ENCODE measurements at places on chromosomes 11 and 22. TPM values are rescaled to one million over a fixed set of nuclear protein-coding genes. Genes with fewer than 3 reads are reported as not detected.

DNA sequence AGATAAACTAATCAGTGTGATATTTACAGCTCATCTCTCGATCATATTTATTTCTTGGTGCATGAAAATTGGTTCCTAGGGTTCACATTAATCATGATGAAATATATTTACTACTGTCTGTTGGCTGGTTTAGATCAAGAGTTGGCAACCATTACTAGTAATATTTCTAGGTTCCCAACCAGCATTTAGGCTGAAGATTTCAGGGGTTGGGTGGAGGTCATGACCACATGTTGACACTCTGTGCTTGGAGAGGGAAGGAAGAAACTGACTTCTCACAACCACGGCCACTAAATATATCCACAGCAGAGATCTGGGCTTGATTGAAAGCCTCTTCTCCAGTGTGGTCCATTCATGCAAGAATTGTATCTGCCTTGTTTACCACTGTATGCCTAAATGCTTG lies 87.9 kb downstream of the ALX4 start:
- DNase-seq: no peak

Gene PRDM10
- total RNA-seq: 10.8 TPM

DNA sequence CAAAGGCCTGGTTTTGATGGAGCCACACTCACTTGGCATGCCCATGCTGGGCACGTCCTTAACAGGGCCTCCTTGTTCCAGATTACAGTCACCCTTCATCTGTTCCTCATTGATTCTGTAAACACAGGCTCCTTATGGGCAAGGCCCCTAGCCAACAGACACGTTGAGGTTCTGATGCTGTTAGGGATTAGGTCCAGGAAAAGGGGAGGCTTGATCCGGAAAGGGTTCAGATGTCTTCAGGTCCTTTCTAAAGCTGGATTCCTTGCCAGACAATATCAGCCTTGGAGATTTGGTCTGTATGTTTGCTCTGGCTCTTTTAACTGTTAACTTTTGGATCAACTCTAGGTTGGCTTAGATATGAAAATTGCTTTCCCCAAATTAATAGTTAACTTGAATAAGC lies 46.9 kb upstream of the PRSS23 start:
- no peak for DNase-seq

- peak; percentile 25 for DNase-seq
These were observed 25.8 kb upstream of the FXYD6 start for GRCh38 chr11:117902001-117902845.

Gene HDAC10
- 22.9 TPM for total RNA-seq

- DNase-seq: no peak
These were observed 82.5 kb upstream of the PICALM start for GRCh38 chr11:86151174-86152005.

Gene AQP11
- total RNA-seq: 1.8 TPM

GRCh38 chr11:12110201-12110713 lies at the start of gene MICAL2:
Gene MICAL2, plus strand, starts transcription at chr11:12110590. Its CDS starts 51,566 bp downstream, at chr11:12162156.
- peak; percentile 79 for DNase-seq

Gene UCP3
- 1.6 TPM for total RNA-seq

Gene SF1
- total RNA-seq: 277 TPM

DNA sequence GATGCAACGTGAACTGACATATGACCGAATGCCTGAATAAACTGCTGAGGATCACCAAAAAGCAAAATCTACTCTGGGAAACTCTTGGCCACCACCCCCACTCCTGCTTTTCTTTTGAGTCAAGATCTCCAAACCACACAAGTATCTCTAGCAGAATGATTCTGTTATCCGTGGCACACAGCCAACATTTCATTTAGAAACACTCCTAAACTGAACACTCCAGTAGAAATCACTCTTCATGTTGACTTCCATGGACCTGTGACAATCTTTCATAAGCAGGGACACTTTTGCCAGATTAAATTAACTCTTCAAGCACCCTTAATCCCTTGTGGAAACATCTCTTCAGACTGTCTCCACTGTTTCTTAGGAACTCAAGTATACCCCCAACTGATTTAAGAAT lies 44.4 kb downstream of the VSIG10L2 start:
- no peak for DNase-seq

Gene CHCHD10
- total RNA-seq: 21.4 TPM

- no peak for DNase-seq
These were observed 185.5 kb downstream of the CTTN start for GRCh38 chr11:70583781-70584218.

GRCh38 chr22:41021613-41022454 lies 70.6 kb upstream of the EP300 start:
- peak; percentile 79 for DNase-seq

Gene OR4P4
- not detected for total RNA-seq

- DNase-seq: no peak
These were observed 138.8 kb upstream of the SOX6 start for GRCh38 chr11:16494918-16495691.

- DNase-seq: no peak
These were observed 46.5 kb upstream of the SOX6 start for GRCh38 chr11:16402654-16403447.

GRCh38 chr11:111528557-111528956 lies 12.0 kb upstream of the LAYN start:
- DNase-seq: no peak

DNA sequence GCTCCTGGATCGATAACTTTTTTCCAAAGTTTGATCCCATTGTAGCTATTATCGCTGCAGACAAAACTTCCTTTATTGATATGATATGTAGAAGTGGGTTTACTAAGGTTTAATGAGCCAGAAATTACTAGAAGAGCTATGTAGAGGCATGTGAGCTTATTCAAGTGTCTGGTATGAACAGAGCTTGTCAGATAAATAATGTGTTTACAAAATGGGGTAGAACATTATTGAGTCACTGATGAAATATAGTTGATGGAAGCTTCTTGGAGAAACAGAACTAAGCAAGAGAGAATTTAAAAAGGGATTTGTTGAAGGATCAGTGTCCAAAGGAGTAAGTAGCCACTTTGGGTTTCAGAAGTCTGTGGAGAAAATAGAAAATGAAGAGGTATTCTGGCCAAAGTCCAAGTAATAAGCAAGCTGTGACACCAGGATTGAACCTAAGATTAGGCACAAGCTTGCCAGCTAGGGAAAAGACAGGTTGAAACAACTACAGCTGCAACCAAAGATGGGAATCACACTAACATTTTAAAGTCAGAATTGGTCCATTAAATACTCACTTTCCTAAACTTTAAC lies 104.3 kb downstream of the MAML2 start:
- no peak for DNase-seq

DNA sequence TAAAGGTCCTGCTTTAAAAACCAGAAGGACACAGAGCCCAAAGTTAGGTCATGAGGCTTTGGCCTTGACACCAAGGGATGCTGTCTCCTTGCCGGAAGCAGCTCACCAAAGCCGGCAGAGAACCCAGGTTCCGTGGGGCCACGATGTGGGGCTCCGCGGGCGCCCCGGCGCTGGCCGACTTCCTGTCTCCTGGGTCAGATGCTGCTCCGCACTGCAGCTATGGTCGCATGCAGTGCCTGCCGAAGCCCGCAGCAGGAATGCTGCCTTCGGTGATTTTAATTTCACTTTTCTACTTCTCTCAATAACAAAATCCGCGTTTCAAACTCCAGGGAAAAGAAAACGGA lies 454 bp upstream of the OTUB1 start:
- DNase-seq: no peak

- DNase-seq: peak; percentile 61
These were observed at the start of gene APOL3 for GRCh38 chr22:36160499-36160942. Gene APOL3, minus strand, starts transcription at chr22:36160755. Its CDS starts 11,700 bp downstream, at chr22:36149055.

GRCh38 chr11:11239959-11240358 lies 113.1 kb downstream of the CSNK2A3 start:
- no peak for DNase-seq

DNA sequence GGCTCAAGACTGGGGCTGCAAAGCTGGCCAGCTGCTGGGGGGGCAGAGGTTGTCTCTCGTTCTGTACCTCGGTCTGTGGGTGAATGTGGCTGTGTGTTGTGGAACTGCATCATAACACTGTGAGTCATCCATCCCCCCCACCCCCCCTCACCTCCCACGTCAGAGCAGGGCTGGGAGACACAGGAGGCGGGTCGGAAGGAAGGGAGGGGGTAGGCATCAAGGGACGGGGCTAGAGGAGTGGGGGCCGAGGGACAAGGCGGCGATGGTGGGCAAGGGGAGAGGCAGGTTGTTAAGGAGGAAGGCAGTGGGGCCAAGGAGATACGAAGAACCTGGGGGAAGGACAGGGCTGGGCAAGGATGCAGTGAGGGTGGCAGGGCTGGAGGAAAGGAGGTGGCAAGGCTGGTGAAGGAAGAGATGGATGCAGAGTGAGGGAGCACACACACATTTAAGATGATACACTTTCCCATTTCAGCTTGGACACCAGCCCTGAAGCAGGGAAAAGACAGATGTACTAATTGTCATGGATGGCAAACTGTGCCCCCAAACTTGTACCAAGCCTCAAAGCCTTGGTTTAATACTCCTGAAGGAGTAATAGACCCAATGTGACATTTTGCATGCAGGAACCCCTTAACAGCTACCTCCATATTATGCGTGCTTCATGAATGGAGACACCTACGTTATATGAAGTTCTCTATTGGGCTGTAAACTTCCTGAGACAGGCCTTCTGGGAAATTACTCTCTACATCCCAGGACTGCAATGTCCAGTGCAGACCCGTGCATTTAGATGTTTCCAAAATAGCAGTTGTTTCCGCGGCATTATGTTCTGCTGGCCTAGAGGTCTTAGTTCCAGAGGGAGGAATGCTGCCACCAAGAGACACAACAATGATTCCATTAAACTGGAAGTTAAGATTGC lies at the start of gene YPEL4:
Gene YPEL4 (minus strand): TSS at position 87 of the 913 bp plus-strand sequence. CDS start 2,805 bp downstream, outside the sequence.
- no peak for DNase-seq

DNA sequence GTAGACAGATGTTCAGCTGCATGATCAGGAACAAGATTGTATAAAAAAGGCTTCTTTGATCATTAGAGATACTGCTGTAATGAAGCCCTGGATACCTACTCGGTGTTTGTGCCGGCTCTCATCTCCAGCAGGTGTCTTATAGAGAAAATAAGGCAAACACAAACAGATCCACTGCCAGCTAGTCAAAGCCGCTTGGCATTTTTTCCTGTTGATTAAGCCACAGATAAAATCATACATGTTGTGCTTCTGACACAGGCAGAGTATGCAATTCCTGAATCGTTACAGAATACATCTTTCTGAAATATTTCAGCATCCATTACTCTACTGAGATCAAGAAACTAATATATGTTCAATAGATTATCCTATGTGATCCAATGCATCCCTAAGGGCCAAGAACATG lies 206.9 kb downstream of the CADM1 start:
- DNase-seq: no peak

DNA sequence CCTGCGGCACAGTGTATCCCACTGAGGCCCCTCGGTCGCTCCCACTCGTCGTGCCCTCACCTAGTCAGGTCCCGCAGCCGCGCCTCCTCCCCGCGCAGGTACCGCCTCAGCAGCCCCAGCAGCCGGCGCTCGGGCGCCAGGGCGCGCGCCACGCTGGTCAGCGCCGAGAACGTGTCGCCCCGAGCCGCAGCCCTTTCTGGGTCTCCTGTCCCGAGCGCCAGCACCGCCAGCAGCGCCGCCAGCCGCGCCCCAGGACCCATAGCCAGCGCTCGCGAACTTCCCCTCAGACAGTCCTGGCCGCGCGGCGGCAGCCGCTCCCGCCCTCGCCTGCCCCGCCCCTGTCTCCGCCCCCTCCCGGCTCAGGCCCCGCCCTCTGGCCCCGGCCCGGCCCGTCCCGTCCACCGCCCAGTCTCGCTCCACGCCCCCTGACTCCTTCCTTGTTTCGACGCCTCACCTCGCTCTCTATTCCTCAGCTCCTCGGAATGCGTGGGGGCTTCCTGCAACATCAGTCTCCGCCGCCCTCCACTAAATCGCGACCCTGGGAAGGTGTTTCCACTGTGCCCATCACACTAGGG lies at the start of gene P4HA3:
Gene P4HA3 (minus strand): TSS at position 289 of the 575 bp plus-strand sequence. CDS start 29 bp downstream, at position 260.
- no peak for DNase-seq

DNA sequence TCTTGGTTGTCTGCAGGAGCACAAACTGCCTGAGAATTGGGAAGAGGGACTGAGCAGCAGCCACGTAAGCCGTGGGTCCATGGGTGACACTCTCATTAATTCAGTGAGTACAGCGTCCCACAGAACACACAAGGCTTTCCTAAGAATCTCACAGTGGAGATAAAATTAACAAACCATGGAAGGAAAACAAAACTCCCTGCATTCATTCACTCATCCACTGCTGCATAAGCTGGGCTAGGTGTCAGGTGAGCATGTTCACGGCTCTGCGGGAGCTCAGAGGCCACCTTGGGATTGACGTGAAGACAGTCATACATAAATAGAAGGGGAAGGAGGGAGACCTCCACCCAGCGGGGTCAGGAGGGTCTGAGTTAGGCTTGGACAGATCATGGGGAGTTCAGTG lies 1442.7 kb downstream of the TBC1D22A start:
- DNase-seq: no peak

DNA sequence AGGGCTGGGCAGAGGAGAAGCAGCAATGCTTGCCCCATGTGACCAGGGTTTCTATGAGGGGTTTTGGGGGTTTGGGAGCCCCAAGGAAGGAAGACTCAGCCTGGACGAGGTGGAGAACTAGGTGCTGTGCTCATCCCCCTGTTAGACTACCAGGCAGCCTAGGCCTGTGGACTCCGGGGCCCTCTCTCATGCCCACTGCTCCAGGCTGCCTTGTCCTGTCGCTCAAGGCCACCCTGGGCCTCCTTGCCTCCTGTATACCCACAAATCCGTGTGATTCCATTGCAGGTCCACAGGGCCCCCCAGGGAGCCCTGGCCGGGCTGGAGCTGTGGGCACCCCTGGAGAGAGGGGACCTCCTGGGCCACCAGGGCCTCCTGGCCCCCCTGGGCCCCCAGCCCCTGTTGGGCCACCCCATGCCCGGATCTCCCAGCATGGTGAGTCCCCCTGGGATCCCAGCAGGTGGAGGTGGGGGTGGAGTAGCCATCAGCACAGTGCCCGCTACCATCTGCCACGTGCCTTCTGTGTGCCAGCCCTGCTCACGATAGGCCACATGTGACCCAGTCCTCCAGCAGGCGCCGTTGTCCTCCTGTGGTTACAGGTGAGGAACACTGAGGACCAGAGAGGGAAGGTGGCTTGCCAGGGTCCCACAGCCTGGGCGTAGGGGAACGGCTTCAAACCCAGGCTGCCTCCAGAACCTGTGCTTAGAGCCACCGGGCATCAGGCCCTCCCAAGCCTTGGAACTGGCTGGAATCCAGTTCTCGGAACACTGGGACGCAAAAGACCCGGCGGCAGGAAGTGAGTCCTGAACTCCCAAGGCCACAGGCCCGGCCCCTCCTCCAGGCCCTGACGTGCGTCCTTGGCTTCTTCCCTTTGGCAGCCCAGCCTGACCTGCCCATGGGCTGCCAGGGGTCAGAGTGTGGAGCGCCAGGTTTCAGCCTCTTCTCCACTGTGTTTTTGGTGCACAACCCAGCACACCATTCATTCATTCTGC lies 26.6 kb downstream of the EMID1 start:
- no peak for DNase-seq

- DNase-seq: no peak
These were observed 43.3 kb downstream of the PDGFD start for GRCh38 chr11:104120493-104121137.
